BJ (cell line): ENCODE measurements at places on chromosomes 5 and 9.

- DNase-seq: no peak
Observed at GRCh38 chr5:154179846-154180710, 10.5 kb upstream of the GALNT10 start.

- no peak for DNase-seq
Observed at GRCh38 chr5:42878550-42878949, 66.9 kb upstream of the SELENOP start.

GRCh38 chr9:76289042-76289441, 105.2 kb downstream of the RFK start:
- DNase-seq: no peak

- no peak for DNase-seq
Observed at GRCh38 chr9:138038244-138038671, 160.7 kb downstream of the CACNA1B start.

DNA sequence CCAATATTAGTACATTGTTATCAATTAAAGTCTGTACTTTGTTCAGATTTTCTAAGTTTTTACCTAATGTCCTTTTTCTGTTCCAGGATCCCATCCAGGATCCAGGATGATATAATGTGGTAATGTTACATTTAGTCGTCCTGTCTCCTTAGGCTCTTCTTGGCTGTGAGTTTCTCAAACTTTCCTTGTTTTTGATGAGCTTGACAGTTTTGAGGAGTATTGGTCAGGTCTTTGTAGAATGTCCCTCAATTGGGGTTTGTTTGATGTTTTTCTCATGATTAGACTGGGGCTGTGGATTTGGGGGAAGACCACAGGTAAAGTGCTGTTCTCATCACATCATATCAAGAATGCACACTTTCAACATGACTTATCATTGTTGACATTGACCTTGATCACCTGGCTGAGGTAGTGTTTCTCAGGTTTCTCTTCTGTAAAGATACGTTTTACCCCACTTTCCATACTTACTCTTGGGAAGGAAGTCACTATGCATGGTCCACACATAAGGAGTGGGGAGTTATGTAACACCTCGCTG, 9.6 kb downstream of the NDFIP1 start:
- no peak for DNase-seq

GRCh38 chr5:38605610-38606009, 49.2 kb upstream of the LIFR start:
- no peak for DNase-seq

DNA sequence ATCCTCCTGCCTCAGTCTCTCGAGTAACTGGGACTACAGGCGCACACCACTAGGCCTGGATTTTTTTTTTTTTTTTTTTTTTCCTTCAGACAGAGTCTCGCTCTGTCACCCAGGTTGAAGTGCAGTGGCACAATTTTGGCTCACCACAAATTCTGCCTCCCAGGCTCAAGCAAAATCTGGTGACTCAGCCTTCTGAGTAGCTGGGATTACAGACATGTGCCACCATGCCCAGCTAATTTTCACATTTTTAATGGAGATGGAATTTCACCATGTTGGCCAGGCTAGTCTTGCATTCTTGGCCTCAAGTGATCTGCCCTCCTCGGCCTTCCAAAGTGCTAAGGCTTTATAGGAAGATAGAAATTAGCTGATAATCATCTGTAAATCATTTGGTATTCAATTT, 43.9 kb downstream of the NSA2 start:
- no peak for DNase-seq

GRCh38 chr5:4348919-4349318, 753.3 kb downstream of the IRX1 start:
- DNase-seq: no peak

DNA sequence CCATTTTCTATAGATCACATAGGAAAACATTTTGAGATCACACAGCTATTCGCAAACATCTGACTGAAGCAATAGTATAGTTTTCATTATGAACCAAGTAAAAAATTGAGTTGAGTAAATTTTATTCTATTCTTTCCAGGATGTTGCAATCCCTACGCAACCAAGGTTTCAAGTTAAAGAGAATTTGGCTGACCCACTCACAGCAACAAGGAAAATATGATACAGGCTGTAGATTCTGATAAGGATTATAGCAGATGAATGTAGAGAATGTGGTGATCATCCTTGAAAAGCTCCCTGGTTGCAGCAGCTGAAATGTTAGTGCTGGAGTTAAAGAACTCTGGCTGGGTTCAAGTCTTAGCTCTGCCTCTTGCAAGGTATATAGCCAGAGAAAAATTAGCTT, 4.7 kb downstream of the ABCA1 start:
- no peak for DNase-seq

GRCh38 chr5:161399996-161400562, 146.4 kb downstream of the GABRB2 start:
- DNase-seq: no peak

GRCh38 chr9:121861501-121862180, 210.2 kb downstream of the DAB2IP start:
- DNase-seq: no peak

- DNase-seq: no peak
Observed at GRCh38 chr9:93451849-93452709, 594 bp downstream of the FAM120A start.

DNA sequence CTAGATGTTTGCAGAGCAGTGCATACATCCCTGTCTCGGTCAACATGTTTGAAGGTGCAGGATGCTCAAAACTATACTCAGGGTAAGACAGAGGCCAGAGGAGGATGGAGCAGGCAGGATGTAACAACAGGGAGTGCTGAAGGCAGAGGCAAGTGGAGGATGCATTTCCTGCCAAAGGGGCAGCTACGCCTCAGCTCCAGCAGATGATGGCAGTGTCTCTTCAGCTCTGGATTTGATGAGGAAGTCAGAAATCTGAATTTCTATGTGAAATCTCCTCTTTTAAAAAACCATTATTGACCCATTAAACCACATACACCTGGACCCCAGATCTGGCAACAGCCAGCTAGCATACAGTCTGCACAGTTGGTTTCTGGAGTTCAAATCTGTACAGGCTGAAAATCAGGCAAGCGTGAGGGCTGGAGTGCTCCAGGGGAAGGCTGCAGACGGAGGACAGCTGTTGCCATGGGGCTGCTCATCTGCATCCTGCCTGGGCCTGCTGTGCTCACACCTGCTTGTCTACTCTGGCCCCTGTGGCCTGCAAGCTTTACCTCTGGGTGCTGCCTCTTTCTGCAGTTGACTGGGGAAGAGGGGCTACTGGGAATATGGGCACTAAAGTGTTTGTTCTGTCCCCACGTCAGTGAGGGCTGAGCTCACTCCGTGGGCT, 152.9 kb upstream of the SLC28A3 start:
- no peak for DNase-seq

- no peak for DNase-seq
Observed at GRCh38 chr9:99173570-99174504, 47.9 kb downstream of the ALG2 start.

GRCh38 chr5:99605904-99606303, 677.1 kb upstream of the CHD1 start:
- DNase-seq: no peak

DNA sequence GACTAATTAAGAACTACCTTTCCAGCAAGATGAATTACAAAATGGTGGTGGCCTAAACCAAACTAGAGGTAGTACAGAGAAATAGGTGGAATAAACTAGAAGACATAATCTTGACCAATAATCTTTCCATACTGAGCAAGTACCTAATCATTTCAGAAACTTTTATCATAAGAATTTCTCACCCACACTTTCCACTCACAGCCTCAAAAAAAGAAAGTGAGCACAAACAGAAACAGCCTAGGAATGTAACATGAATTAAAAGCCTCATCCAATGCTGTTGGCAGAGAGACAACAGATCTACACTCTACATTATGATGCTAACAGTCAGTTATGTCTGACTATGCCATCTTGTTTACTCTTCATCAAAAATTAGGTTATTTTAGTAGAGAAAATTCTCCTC, 1.3 kb downstream of the RNF38 start:
- no peak for DNase-seq

DNA sequence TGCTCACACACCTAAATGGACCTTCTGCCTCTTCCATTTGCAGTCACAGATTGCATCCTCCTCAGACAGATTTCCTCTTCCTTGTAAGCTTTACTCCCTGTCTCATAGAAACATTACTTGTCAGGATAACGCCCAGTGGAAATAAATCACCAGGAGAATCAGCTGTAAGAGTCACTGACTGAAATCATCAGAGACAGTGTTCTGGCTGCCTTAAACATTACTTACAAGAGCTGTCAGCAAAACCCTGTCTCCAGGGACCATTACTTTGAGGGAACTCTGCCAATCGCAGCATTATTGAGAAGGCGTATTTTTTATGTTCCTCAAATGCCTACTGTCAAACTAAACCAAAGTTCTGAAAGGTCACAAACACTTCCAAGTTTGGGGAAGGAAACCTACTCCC, 5.9 kb downstream of the DPYSL3 start:
- no peak for DNase-seq

DNA sequence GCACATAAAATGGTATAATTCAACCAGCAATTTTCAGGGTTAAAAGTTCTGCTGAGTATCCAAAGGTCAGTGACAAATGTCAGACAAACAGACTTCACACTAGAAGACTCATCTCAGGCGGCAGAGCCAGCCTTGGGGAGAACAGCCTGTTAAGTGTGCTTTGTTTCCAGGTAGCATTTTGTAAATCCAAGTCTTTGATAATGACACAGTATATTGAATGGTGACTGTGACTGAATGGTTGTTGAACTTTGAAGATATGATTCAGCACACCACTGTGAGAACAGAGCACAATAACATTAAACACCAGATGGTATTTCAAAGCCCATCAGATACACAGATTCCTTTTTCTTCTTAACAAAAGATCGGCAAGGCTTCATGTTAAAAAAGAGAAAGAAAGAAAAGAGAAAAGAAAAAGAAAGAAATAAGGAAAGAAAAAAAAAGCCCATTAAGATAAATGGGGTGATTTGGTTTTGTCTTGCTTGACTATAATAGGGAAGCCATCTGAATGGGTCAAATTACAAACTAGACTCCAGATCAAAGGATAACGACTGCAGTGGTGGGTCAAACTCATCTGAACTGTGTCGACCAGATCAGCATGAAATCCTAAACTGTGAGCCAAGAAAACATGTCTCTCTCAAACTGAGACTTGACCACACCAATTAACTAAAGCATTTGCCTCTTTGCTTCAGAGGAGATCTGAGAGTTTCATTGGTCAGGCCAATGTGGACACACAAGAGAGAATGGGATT, 313.0 kb upstream of the ZNF608 start:
- no peak for DNase-seq

DNA sequence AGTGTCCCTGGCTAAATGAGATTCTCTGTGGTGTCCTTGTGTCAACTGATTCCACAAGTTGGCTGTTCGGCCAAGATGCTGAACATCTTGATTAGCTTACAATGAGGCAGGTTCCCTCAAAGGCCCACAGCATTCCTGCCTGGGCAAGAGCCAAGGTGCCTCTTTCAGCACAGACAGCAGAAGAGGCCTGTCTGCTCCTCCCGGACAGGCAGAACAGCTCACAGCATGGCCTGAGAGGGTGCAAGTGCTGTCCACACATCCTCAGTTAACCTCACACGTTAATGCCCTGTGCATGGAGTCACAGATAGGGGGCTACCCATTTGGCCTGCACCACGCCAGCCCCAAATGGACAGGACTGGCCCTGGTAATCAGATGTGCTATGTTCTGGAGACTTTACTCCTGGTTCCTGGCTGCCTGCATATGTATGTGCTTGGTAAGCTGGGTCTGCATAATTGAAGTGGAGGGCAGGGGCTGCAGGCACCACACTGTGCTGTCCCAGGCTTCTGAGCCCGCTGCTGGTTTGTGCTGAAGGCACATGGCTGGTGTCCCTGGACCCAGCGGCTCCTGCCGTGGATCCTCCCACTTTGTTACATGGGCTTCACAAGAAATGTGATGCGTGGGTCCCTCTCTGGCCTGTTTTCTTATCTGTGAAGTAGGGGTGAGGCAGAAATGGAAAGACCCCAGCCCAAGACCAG, 8.9 kb downstream of the CSF2 start:
- no peak for DNase-seq

DNA sequence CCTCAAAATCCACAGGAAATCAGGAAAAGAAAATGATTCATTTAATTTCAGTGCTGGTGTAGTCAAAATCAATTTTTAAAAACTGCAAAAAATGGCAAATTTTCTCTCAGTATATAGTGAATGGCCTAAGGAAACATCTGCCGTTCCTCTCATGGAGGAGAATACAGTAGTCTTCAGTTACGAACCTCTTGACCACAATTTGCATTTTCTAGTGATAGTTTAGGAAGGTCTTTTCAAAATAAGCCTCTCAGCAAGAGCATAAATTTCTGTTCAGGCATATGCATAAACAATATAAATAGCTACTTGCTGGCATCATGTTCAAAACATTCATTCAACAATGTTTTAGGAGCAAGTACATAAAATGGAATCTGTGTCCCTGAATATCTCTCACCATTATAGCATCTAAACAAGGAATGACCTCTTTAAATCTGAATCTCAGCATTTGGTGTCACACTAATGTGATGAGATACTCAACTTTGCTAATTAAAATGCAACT, 33.5 kb downstream of the HAPLN1 start:
- no peak for DNase-seq

GRCh38 chr5:37723162-37723961, 116.5 kb downstream of the GDNF start:
- no peak for DNase-seq

DNA sequence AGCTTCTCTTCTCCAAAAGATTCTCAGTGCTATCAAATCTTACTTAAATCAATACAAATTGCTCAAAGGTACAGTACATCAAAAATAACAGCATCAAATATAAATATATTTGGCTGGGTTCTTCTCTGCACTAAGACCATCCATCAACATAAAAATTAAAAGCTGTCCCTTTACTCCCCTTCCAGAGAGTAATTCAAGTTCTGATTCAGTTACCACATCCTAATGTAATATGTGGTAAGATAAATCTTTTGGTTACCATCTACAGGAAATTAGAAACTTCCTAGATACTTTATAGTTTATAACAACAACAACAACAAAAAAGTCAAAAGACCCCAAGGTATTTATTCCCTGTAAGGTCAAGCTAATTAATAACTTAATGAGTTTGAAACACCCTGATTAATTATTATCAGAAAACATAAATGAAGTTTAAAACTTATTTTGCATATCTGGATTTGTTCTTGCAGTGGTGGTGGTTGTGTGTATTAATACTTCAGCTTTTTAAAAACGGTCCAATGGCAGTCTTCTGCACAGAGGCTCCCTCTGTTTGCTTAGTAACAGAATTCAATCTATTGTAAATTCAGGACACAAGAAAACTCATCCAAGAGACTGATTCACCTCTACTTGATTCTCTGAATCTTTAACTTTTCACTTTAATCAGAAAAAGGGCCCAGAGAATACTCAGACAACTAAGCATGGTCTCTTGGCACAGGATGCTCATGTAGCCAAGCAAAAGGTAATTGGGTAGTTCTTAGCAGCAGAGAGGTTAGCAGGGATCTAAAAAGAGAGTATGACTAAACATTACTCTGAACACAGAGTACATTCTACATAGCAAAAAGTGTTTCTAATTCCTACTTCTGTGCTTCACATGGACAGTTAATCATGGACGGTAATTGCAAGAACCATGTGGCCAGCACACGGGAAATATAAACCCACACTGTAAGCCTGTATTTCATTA, 20.1 kb downstream of the DIAPH1 start:
- peak; percentile 27 for DNase-seq
